Stomach (tissue), 19 donors: ENCODE measurements at places on chromosomes 11 and 22.

GRCh38 chr11:119099711-119100110 is 1.9 kb downstream of the DPAGT1 start:
- no peak overlapping the region for H3K27ac ChIP-seq
- no peak overlapping the region for H3K4me3 ChIP-seq
- peaks cover 17% of the 10 kb centered on the region for H3K36me3 ChIP-seq

DNA sequence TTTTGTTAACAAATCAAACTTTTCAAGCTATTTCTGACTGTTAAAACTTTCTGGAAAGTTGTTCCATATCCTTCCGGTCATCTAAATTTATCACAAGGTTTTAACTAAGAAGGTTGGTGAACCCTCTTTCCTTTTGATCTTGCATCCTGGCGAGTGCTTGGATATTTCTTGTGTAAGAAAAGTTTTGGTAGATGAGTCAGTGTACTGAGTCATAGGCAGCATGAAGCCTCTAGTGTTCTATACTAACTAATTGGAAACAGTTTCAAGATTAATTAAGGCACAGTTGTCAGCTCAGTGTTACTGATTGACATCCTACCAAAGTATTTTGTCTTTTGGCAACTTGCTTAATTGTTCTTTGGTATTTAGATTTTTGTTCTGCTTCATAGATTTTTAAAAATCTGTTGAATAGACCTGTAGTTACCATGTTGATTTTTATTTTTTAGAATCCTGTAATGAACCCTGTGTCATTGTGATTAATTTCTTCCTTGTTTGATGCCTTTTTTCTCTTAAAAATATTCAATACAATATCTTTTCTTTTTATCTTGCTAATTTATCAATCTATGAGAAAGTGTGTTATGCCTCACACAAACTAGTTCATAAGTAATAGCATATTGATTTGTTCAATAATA is 38.0 kb downstream of the METTL15 start:
- H3K27me3 ChIP-seq, result no peaks in the 10 kb centered on the region
- no peak overlapping the region for H3K4me3 ChIP-seq
- no peak overlapping the region for H3K27ac ChIP-seq
- DNase-seq, result no peak

- peaks cover 11% of the 10 kb centered on the region for H3K4me1 ChIP-seq
- H3K27me3 ChIP-seq, result no peaks in the 10 kb centered on the region
- no peak for DNase-seq
- peak overlapping the region; percentile 71 for H3K27ac ChIP-seq
- H3K4me3 ChIP-seq, result no peak overlapping the region
- H3K36me3 ChIP-seq, result peaks cover 1% of the 10 kb centered on the region
These were observed 52.6 kb upstream of the EMID1 start for GRCh38 chr22:29152954-29153719.

DNA sequence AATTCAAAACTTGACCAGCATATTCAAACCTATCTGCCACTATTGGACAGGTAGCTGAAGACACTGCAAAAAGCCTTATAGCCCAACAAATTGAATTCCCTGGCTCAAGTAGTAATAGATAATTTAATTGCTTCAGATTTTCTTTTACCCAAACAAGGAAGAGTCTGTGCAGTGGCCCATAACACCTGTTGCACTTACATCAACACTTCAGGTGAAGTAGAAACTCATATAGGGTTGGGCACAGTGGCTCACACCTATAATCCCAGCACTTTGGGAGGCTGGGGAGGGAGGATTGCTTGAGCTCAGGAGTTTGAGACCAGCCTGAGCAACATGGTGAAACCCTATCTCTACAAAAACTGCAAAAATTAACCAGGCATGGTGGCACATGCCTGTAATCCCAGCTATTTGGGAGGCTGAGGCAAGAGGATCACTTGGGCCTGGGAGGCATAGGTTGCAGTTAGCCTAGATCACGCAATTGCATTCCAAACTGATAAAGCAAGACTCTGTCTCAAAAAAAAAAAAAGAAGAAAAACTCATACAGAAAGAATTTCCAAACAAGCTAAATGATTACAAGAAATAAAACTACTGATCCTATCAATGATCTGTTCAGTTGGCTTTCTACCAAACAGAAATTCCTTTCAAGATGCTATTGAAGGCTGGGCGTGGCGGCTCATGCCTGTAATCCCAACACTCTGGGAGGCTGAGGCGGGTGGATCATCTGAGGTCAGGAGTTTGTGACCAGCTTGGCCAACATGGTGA is 9.5 kb downstream of the FOLR3 start:
- H3K4me1 ChIP-seq, result no peaks in the 10 kb centered on the region
- DNase-seq, result no peak
- H3K27ac ChIP-seq, result no peak overlapping the region
- no peak overlapping the region for H3K4me3 ChIP-seq
- H3K36me3 ChIP-seq, result no peaks in the 10 kb centered on the region

- peaks cover 51% of the 10 kb centered on the region for H3K4me1 ChIP-seq
- no peak overlapping the region for H3K4me3 ChIP-seq
- DNase-seq, result no peak
- H3K27me3 ChIP-seq, result no peaks in the 10 kb centered on the region
- no peaks in the 10 kb centered on the region for H3K36me3 ChIP-seq
These were observed 22.1 kb downstream of the LRFN4 start for GRCh38 chr11:66879000-66879399.

DNA sequence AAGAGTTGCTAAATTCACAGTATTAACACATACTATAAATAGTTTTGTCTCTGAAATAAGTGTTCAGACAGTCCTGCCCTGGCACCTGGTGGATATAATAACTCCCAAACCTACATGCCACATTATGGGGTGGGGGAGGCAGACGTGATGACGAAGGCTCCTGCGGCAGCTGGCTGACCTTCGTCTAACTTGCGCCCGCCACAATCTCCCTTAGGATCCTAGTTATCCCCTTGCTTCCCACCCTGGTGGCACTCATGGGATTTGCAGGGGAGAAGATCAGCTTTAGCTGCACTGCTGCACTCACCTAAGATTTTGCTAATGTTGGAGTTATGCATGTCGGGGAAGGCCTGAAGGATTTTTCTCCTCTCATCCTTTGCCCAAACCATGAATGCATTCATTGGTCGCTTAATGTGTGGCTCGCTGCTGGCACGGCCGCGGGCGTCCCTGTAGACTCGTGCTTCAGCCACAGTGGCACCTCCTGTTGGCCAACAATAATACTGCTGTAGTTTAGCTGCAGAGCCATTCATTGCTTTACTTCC is 367.6 kb downstream of the SOX6 start:
- H3K36me3 ChIP-seq, result no peaks in the 10 kb centered on the region
- H3K4me3 ChIP-seq, result no peak overlapping the region
- peak; percentile 20 for DNase-seq
- no peaks in the 10 kb centered on the region for H3K27me3 ChIP-seq
- no peak overlapping the region for H3K27ac ChIP-seq

DNA sequence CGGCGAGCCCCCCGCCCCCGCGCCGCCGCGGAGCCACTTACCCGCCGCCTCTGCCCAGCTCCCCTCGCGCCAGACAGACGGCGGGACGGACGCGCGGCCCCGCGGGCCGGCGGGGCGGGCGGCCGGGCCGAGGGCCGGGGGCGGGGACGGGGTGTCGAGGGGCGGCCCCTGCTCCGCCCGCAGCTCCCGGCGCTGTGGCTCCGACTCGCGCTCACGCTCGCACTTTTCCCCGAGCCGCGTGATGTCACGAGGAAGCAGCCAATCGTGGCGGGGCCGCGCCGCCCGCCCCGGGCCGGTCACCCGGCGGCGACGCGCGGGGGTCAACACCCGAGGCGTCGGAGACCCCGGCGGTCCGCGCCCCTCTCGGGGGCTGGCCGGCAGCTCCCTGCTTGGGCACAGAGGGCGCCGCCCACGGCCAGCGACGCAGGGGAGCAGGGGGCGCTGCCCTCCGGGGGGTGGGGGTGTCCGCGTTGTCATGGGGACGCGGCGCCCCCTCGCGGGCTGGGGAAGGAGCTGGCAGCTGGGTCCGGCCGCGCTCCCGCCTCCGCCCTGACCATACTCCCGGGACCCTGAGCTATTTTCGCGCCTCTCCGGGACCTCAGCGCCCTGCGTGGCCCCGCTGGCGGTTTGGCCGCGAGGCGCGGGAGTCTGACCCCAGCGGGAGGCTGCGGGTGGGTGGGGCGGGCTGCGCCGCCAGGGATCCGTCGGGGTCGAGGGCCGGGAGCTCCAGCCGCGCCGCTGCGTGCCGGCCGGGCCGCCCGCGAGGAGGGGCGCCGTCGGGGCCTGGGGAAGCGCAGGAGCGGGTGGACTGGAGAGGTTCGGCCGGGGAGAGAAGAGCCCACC is at the start of gene CHRM4:
Gene CHRM4 (minus strand): TSS at position 199 of the 843 bp plus-strand sequence. CDS start 5,219 bp downstream, outside the sequence.
- H3K27ac ChIP-seq, result no peak within 1 kb of the TSS
- H3K4me1 ChIP-seq, result peaks cover 49% of the 10 kb centered on the region
- H3K36me3 ChIP-seq, result peaks cover 13% of the 10 kb centered on the region
- H3K4me3 ChIP-seq, result peak within 1 kb of the TSS; percentile 51

DNA sequence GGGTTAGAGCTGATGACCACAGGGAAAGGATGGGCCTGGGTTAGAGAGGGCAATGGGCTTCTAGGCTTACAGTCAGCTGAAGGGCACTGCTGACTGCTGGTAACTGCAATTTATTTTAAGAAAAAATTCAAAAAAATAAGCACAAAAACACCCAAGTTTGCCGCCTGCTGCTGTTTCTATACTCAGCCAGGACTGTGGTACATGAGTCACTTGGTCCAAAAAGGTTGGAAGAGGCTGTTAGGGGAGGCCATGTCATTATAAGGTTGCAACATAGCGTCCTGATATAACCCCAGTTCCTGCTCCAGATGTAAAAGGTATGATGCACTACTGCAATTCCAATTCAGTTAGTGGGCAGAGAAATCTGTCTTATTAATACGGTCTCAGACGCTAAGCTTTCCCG is 98.9 kb downstream of the ETS1 start:
- H3K27ac ChIP-seq, result peak overlapping the region; percentile 47
- H3K4me1 ChIP-seq, result peaks cover 45% of the 10 kb centered on the region
- no peaks in the 10 kb centered on the region for H3K27me3 ChIP-seq
- H3K4me3 ChIP-seq, result no peak overlapping the region
- no peak for DNase-seq

DNA sequence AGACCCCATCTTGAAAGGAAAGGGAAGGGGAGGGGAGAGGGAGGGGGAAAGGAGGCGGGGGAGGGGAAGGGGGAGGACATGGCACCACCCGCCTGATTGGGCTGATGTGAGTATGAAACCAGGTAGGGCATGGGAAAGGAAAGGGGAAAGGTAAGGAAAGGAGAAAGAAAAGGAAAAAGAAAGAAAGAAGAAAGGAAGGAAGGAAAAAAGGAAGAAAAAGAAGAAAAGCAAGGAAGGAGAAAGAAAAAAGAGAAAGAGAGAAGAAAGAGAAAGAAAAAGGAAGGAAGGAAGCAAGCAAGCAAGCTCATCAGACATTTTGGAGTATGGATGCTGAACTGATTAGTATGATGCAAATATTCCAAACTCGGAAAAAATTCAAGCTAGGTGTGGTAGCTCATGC is 36.0 kb upstream of the TFIP11 start:
- H3K4me3 ChIP-seq, result no peak overlapping the region
- no peaks in the 10 kb centered on the region for H3K36me3 ChIP-seq
- no peak for DNase-seq
- H3K27me3 ChIP-seq, result no peaks in the 10 kb centered on the region
- H3K27ac ChIP-seq, result no peak overlapping the region
- H3K4me1 ChIP-seq, result peaks cover 11% of the 10 kb centered on the region

GRCh38 chr11:17511571-17511970 is 32.6 kb downstream of the USH1C start:
- no peak overlapping the region for H3K27ac ChIP-seq
- H3K4me3 ChIP-seq, result no peak overlapping the region
- DNase-seq, result no peak
- no peaks in the 10 kb centered on the region for H3K4me1 ChIP-seq
- no peaks in the 10 kb centered on the region for H3K36me3 ChIP-seq

DNA sequence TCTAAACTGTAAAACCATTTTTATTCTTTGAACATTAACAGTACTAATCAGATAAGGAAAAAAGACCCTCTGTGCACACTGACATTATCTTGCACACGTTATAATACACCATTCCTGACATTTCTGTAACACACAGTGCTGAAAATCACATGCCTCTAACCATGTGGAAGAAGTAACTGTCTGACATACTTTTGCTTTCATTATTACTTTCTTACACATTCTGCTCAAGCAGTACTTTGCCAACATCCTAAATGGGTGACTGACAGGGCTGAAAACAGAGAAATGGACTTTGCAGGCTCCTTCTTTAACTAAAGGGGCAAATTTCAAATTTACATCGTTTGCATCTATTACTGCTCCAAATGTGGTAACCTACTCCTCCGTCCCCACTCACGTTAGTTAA is 22.8 kb upstream of the TP53AIP1 start:
- no peaks in the 10 kb centered on the region for H3K27me3 ChIP-seq
- H3K27ac ChIP-seq, result no peak overlapping the region
- H3K36me3 ChIP-seq, result peaks cover 29% of the 10 kb centered on the region

DNA sequence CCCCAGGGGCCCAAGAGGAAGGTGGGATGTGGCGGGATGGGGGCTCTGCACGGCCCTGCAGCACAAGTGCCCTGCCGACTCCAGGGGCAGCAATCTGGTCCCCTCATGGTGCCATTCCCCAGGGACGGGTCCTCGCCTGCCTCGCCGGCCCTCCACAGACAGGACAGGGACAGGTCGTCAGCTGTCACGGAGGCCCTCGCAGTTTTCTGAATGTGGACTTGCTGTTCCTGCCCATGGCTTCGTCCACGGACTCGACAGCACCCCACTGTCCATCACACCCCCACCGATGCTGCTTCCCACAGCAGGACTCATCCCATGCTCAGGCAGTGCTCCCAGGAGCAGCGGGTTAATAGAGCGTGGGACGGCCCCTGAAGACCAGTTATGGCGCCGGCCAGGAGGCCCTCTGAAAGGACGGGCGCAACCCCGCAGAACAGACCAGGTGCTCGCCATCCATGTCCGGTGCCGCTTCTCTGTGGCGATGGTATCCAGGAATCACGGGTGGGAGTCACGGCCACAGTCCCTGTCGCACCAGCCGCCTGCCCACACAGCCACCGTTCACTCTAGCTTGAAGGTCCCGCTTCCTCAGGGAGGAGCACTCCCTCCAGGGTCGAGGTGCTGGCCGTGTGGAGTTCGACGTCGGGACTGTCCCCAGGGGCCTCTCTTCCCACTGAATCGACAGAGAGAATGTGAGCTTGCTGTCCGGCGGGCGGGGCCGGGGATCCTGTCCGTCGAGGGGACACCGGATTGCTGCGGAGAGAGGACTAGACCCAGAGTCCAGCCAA is 18.5 kb upstream of the MUC2 start:
- H3K36me3 ChIP-seq, result no peaks in the 10 kb centered on the region
- no peak overlapping the region for H3K27ac ChIP-seq
- peaks cover 76% of the 10 kb centered on the region for H3K27me3 ChIP-seq
- H3K4me3 ChIP-seq, result no peak overlapping the region

DNA sequence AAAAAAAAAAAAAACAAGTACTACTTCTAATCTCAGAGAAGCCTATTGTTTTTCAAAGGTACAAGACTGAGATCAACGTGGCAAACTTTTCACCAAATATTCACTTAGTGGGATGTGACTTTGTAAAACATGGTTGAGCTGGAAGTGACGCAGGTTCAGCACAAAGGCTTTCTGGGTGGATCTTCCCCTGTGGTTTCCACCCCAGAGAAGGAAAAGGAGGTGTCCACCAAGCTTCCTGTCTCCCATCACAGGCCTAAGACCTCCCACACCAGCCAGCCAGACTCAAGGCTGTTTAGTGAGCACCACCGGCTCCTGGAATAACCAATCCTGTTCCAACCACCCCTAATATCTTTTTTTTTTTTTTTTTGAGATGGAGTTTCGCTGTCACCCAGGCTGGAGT is 5.7 kb downstream of the TMEM184B start:
- no peaks in the 10 kb centered on the region for H3K36me3 ChIP-seq
- peaks cover 80% of the 10 kb centered on the region for H3K4me1 ChIP-seq
- peak overlapping the region; percentile 96 for H3K27ac ChIP-seq
- DNase-seq, result peak; percentile 78
- no peak overlapping the region for H3K4me3 ChIP-seq
- H3K27me3 ChIP-seq, result no peaks in the 10 kb centered on the region
